ENCODE measurements at places on chromosomes 5 and 9. TPM values are rescaled to one million over a fixed set of nuclear protein-coding genes. Genes with fewer than 3 reads are reported as not detected.

DNA sequence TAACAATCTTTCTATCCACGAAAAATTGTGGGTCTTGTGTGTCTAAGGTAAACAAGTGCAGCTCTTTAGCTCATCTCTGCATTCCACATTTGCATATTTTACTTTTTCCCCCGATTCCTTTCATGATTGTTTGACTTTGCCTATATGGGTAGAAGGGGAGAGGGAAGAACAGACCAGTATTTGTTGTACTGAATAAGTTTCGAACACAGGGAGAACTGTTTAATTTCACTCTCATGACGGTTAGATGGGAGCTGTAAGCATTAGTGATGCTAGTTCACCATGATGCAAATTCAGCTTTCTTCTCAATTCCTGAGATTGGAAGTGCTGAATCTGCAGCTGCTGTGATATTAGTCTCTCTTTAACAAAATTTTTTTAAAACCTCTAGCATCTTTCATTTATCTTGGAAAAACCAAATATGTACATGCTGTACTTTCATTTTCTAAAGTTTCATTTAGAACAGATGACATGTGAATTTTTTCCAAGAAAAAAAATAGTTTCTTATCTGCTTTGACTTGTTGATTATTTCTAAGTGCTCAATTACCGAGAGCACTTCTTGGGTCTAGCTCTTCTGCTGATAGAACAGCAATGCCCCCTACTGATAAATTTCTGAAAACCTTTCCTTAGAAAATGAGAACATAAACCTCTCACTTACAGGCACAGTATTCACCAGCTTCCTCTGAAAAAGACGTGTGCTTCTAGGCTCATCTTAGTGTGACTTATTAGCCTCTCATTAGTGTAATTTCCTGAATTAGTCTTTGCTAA lies 149.5 kb downstream of the BAAT start:
- no peak for DNase-seq

Gene ENC1
- total RNA-seq: 0.60 TPM

DNA sequence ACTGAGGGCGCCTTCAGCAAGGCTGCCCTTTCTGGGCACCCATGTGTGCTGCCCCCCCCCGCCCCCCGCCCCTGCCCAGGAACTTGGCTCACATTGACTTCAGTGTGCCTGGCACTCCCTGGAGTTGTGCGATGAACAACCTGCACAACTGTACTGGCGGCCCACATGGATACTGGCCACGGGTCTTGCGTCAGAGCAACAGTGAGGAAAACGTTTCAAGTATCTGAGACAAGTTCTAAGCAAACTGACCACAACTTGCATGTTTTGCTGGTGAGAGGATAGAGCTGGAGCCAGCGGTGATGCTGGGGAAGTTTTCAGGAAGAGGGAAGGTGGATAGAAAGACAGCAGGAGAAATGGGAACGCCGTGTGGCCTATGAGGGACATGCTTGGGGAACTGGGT lies 45.4 kb downstream of the HABP4 start:
- DNase-seq: no peak

Gene CCL19
- total RNA-seq: not detected

GRCh38 chr5:69042500-69042899 lies 51.3 kb upstream of the SLC30A5 start:
- no peak for DNase-seq

Gene FOXI1
- not detected for total RNA-seq

DNA sequence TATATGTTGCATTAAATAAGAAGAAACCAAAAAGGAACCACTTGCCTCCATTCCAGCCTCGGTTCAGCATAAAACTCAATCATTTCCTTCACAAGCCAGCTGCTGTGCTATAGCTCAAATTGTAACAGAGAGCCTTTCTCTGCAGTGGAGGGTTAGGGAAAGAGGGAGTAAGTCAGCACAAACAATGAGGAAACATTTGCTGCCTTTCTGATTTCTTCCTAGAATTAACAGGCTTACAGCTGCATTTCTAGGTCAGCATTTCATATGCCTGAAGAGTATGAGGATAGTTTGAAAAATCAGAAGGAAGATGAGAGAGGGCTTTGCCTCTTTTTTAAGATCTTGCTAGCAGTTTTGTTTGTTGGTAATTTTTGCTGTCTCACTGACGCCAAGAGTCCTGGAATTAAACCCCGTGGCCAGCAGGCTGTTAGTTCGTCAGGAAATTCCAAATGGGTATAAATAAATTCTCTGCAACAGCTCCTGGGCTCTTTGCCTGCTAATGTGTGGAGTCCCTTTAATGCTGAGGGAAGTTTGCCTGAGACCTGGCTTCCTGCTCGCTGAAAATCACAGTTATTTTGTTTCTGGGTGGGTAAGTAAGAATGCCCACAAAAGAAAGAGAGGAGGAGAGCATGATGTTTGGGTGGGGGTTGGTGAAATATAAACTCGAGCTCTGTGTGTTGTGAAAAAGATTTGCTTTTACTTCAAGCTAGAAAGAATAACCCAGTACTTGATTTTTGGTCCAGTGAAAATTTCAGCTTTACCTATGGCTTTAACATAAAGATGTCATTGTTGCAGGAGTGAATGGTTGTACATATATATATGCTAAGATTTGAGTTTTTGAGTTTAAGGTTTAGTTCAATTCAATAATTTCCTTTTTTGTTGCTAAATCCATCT lies 148.1 kb upstream of the DMRT1 start:
- no peak for DNase-seq

DNA sequence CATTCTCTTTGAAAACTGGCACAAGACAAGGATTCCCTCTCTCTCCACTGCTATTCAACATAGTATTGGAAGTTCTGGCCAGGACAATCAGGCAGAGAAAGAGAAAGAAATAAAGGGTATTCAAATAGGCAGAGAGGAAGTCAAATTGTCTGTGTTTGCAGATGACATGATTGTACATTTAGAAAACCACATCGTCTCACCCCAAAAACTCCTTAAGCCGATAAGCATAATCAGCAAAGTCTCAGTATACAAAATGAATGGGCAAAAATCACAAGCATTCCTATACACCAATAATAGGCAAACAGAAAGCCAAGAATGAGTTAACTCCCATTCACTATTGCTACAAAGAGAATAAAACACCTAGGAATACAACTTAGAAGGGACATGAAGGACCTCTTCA lies 21.0 kb upstream of the EPB41L4A start:
- no peak for DNase-seq

- DNase-seq: no peak
Observed at GRCh38 chr9:34507556-34507955, 15.2 kb downstream of the ENHO start.

GRCh38 chr9:82911996-82912395 lies 150.9 kb downstream of the RASEF start:
- no peak for DNase-seq

Gene SLC6A3
- total RNA-seq: not detected

Gene ADAMTS2
- not detected for total RNA-seq

- no peak for DNase-seq
Observed at GRCh38 chr9:37324691-37325490, 97.6 kb upstream of the GRHPR start.

GRCh38 chr9:126442636-126443035 lies 116.0 kb downstream of the MVB12B start:
- DNase-seq: no peak

- DNase-seq: no peak
Observed at GRCh38 chr5:67969176-67969575, 246.4 kb upstream of the PIK3R1 start.

Gene SPINK1
- not detected for total RNA-seq

- no peak for DNase-seq
Observed at GRCh38 chr9:81627481-81627880, 61.9 kb downstream of the TLE1 start.

Gene FGF18
- 0.18 TPM for total RNA-seq

Gene MGAT4B
- 65.9 TPM for total RNA-seq

DNA sequence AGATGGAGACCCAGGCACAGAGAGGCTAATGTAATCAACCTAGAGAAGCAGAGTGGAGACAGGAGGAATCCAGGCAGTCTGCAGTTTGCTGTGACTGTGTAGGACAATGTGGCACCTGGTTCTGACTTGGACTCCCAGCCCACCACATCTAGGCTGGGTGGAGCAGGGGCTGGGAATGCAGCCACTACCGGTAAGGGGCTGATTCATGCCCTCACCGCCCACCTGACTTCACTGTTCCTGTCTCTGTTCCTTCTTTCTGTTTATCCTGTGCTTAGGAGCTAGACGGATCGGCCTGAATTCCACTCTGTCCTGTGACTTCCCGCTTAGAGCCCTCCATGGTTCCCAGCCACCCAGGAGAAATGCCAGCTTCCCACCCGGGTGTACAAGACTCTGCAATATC lies 2.6 kb downstream of the PDLIM4 start:
- peak; percentile 42 for DNase-seq

Gene FAM219A
- 8.2 TPM for total RNA-seq

- DNase-seq: no peak
Observed at GRCh38 chr9:124477648-124478285, 27.5 kb downstream of the ADGRD2 start.

Gene SPATA31C1
- total RNA-seq: not detected

Gene PDE4D
- total RNA-seq: 75.5 TPM

DNA sequence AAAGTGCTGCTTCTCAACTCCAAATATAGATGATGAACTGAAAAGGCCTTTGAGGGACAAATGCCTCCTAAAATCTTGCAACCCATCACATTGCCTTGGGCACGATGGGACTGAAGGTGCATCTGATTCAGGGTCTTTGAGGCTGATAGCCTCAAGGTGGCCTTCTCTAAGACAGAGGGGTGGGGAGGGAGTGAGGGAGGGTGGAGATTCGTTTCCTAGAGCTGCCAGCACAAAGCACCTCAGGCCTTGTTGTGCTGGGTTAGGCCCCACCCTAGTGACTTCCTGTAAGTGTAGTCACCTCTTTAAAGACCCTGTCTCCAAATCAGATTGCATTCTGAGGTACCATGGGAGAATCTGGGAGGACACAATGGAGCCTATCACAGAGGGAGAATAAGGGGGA lies 57.1 kb downstream of the BARX1 start:
- no peak for DNase-seq

DNA sequence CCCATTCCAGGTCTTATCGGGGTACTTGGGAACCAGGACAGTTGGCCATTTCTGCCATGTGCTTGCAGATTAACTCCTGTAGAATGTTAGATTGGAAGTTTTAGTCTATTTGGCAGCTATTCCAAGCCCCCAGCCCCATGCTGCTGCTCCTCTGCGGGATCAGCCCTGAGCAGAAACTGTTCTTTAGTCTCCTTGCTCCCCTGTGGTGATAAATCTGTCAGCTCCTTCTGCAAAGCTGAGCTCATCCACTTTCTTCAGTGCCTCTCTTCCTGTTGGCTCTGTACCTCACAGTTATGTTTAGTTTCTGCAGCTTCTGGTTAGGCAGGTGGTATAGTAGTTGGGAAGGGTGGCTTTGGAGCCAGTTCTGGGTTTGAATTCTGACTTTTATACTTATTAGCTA lies 170.4 kb downstream of the GRIA1 start:
- DNase-seq: no peak

- no peak for DNase-seq
Observed at GRCh38 chr9:134180786-134181647, 16.7 kb upstream of the RNU6ATAC start.

DNA sequence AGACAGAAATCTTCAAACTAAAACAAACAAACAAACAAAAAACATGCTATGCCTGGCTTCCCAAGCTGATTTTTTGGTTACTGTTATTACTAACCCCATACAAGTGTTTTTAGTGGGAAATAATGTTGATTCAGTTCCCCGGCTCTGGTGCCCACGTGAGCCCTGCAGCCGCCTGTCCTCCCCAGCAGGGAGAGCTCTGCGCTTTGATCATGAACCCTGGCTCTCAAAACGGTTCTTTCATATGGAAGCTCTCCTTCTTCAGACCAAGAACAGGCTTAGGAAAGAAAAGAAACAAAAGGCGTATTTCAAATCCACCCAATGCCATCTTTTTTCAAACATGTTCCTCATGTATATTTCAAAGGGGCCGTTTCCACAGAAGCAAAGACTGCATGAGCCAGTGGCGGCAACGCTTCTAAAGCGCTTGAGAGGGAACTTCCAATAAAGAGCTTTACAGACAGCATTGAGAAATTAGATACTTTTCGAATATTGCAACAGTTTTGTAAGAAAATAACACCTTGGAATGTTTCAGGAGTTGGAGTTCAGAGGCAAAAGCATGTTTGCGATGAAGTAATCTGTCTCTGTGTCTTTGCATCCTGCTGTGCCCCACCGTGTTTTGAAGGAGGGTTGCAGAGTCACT lies 74.8 kb downstream of the ICE1 start:
- peak; percentile 53 for DNase-seq

Gene HTR4
- not detected for total RNA-seq

Gene C5orf34
- 9.1 TPM for total RNA-seq

- no peak for DNase-seq
Observed at GRCh38 chr5:139131465-139131864, 66.7 kb downstream of the SIL1 start.

- DNase-seq: no peak
Observed at GRCh38 chr5:96468956-96469355, 35.9 kb upstream of the PCSK1 start.

DNA sequence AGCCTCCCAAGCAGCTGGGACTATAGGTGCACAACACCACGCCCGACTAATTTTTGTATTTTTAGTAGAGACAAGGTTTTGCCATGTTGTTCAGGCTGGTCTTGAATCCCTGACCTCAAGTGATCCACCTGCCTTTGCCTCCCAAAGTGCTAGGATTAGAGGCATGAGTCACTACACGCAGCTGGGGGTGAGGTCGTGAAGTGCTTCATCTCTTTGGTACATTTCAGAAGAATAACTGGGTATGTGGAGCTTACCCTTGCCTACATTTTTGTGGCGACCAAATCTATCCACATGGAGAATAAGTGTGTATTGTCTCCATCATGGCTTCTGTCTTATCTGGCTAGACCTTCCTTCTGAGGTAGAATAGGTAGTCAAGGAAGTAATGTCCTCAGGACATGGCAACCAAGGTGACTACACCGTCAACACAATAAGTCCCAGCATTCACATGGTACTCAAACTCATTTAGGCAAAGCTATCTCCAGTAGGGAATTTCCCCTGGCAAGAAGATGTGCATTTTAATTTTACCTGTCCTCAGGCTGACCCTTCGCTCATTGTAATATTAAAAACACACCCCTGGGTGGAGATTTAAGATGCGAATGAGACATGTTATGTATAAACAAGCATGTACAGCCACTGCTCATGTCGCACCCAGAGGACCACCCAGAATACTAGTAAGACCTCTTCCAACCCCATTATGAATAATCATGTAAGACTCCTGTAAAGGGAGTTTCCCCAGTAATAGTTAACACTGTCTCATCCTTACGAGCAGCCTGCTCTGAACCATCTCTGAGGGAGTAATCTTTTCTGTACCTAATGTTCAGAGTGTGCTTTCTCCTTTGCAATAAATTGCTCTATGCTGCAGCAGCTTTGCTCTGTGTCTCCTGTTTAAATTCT lies 1173.2 kb downstream of the TAF11L14 start:
- no peak for DNase-seq

DNA sequence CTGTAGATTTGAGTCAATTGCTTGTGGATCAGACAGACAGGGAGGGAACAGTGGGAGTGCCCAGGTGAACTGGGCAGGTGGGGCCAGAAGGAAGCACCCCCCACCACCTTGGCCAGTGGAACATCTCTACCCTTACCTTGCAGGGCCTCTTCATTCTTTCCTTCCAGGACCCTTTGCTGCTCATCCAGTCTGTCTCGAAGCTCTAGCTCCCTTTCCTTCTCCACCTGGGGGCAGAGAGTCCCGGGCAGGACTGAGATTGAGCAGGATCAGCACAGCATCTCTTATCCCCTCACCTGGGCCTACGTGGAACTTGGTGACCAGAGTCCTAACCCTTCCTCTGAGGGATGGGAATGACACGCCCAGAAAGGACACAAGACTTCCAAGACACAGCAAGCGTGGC lies 25.0 kb downstream of the CCDC69 start:
- DNase-seq: no peak

Gene STC2
- 45.9 TPM for total RNA-seq

Gene AFAP1L1
- 1.6 TPM for total RNA-seq

Gene MEF2C
- total RNA-seq: 1.3 TPM

All from activated CD8-positive, alpha-beta T cell treated with anti-CD3 and anti-CD28 coated beads for 36 hours (primary cell).